ENCODE measurements at places on chromosomes 2 and 18.

GRCh38 chr2:204824751-204825453 lies 279.6 kb downstream of the PARD3B start:
- DNase-seq: no peak

- DNase-seq: no peak
Measured at GRCh38 chr2:176094349-176094748, 1.8 kb downstream of the HOXD13 start.

DNA sequence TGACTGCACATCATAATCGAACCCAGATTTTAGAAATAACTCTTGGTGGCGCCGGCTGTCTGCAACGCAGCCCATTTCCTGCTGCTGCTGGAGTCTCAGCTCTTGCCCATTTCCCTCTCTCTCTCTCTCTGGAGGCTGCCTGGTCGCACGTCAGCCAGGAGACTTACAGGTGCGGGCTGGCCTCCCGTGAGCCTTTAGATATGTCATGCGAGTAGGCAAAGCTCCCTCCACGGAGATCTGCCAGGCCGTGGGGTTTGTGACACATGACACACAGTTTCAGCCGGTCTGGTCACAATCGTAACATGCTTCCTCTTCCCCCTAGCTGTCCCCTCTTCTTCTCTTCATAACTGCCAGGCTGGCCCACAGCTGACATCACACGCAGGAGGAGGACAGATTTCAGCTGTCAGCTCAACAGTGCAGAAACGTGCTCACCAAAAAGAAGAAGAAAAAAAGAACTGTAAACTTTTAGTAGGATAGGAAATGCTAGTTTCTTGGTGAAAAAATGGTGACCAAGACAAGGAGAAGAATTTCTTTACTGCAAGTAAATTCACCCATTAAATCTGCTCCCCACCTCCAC lies 489.3 kb downstream of the ZNF516 start:
- no peak for DNase-seq

- no peak for DNase-seq
Measured at GRCh38 chr2:96115631-96116423, 544 bp downstream of the ADRA2B start.
